ENCODE measurements at places on chromosomes 7 and 10.

- no peak for DNase-seq
Observed at GRCh38 chr10:21626457-21627161, 92.6 kb downstream of the MLLT10 start.

- no peak for DNase-seq
Observed at GRCh38 chr7:28528899-28529298, 116.6 kb downstream of the CREB5 start.

GRCh38 chr10:17026686-17027485 lies 102.7 kb downstream of the CUBN start:
- peak; percentile 50 for DNase-seq

GRCh38 chr10:92047215-92047614 lies 123.6 kb downstream of the BTAF1 start:
- no peak for DNase-seq

- peak; percentile 85 for DNase-seq
Observed at GRCh38 chr10:59895629-59896116, 10.7 kb downstream of the CCDC6 start.

- DNase-seq = no peak
Observed at GRCh38 chr7:71611986-71612385, 480.0 kb downstream of the GALNT17 start.

GRCh38 chr10:107476408-107476807 lies 311.9 kb upstream of the SORCS1 start:
- DNase-seq = no peak

DNA sequence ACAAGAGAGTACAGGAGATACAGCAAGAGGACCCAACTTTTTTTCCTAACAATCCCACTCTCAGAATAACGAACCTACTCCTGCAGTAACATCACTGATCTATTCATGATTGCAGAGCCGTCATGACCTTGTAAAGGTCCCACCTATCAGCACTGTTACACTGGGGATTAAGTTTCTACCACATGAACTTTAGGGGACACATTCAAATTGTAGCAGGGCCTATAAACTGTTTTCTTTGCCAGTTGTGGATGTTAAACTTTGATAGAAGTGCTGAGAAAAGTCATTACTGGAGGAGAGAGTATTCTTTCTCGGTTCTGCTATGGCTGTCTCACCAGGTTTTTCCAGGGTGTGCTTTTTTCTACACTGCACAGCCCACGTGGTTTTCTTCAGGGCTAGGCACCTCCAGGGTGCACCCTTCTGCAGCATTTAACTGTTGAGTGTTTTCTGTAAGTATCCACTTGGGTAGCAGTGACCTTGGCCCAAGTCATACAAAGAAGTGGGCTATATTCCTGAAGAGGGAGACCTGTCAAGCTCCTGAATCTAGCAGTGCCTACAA lies 131.6 kb upstream of the AHR start:
- DNase-seq = no peak

DNA sequence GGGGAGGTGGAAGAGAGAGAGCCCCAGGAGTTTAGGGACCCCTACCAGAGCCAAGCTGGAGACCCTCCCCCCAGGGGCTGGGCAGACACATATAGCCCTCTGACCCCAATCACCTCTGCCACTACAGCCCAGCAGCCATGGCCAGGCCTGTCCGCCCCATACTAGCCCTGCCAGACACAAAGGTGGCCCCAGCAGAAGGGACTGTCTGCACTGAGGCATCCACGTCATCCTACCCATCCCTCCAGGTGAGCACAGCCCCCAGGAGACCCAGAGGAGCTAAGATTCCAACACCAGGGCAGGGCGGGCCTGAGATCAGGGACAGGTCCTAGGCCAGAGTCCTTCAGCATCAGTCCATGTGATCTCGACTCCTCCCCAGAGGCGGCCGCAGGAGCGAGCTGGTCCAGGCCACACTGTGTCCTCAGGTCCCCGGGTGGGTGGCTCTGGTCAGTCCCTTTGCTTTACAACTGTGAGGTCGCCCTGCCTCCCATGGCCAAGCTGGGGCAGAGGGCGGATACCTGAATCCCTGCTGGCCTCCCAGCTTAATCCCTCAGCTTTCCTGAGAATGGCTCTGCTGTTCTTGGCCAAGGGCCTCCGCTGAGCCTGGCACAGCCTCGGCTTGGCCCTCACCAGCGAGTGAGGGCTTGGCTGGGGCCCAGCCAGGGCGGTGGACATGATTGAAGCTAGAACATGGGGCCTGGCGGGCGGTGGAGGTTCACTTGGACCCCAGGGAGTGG lies 14.3 kb upstream of the ELN start:
- no peak for DNase-seq

GRCh38 chr7:44144426-44144967 lies 3.4 kb upstream of the MYL7 start:
- no peak for DNase-seq

DNA sequence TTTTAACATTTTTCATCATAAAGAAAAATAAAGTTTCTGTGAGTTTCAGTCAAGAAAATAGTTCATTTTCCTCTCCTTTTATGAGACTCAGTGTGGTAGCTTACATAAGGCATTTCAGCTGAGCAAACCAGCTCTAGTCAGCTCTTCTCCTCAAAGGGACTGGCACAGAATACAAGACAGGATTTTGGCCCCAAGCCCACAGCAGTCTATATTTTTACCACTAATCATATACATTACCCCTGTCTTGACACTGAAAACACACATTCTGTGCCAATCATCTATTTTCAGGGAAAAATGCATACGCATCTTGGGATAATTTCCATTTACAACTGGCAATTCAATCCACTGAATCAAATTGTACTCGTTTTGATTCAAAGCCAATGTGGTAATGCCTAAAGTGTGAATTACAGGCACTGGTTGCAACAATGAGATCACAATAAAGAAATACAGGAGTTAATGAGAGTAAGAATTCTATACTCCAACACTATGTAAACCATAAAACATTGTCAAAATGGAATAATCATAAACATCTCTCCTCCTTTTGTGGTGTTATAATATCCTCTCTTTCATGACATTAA lies 186.4 kb downstream of the CACNA2D1 start:
- no peak for DNase-seq

- DNase-seq = no peak
Observed at GRCh38 chr10:51759896-51760534, 60.6 kb upstream of the CSTF2T start.

GRCh38 chr10:59872892-59873463 lies 33.4 kb downstream of the CCDC6 start:
- DNase-seq = peak; percentile 69

- no peak for DNase-seq
Observed at GRCh38 chr7:41538810-41539724, 163.8 kb downstream of the INHBA start.

DNA sequence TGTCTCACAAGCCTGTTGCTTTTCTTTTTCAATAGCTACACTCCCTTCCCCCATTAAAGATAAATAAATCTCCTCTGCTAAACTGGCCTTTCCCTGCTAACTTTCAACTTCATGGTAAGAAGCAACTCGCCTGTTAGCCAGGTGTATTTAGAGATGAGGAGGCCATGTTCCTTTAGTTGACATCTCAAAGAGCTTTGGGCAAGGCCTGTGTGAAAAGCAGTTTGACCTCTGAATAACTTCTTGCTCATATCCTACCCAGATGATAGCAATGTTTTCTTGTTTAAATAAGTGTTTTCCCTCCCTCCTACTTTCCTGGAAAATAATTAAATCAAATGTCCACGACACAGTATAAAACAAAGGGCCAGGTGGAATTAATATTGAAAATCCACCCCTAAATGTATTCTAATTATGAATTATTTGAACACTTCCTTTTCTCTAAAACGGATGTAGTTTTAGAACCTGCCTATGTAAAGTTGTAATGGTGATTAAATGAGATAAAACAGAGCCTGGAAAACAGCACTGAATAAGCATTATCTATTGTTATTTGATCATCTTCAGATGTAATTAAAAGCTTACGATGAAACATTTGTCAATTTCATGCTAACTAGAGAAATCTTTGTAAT lies 78.5 kb downstream of the HGF start:
- DNase-seq = no peak

- no peak for DNase-seq
Observed at GRCh38 chr10:128087146-128087883, 38.9 kb downstream of the MKI67 start.

DNA sequence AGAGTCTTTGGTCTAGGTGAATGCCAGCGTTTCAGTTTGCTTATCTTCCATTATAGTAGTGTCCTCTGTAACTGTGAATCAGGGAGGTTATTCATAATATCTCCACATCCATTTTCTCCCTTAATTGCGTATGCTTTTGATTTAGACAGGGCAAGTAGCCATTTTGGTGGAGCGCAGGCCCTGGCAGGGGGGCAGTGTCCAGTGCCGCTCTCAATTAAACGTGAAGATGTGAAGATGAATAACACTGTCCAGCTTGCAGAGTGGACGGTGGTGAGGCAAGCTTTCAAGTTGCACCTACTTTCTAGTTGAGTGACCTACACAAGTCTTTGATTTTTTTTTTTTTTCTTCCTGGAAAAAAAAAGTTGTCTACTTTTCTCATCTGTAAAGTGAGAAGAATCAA lies 4.5 kb downstream of the TSPAN14 start:
- no peak for DNase-seq
